Lower leg skin (tissue), 4 donors: ENCODE measurements at places on chromosomes 2 and 18.

GRCh38 chr2:9819551-9819950, 23.7 kb upstream of the TAF1B start:
- DNase-seq: peak; percentile 83

GRCh38 chr18:79428287-79428686, 32.6 kb downstream of the NFATC1 start:
- no peak for DNase-seq

DNA sequence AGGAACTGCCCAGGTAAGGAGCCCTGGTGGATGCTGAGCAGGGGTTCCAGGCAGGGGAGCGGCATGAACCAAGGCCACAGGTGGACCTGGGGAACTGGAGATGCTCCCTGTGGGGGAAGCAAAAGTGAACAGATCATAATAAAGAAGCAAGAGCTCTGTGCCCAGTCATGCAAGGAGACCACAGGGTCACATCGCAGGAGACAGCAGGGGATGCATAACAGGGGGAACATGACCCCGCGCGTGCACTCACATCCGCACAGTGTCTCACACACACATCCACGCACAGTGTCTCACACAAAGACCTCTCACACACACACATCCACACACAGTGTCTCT, 473.3 kb upstream of the HS6ST1 start:
- no peak for DNase-seq

- no peak for DNase-seq
These were observed 911.2 kb upstream of the PIK3C3 start for GRCh38 chr18:41043876-41044275.

GRCh38 chr2:108125581-108125980, 114.2 kb upstream of the SULT1C3 start:
- no peak for DNase-seq

DNA sequence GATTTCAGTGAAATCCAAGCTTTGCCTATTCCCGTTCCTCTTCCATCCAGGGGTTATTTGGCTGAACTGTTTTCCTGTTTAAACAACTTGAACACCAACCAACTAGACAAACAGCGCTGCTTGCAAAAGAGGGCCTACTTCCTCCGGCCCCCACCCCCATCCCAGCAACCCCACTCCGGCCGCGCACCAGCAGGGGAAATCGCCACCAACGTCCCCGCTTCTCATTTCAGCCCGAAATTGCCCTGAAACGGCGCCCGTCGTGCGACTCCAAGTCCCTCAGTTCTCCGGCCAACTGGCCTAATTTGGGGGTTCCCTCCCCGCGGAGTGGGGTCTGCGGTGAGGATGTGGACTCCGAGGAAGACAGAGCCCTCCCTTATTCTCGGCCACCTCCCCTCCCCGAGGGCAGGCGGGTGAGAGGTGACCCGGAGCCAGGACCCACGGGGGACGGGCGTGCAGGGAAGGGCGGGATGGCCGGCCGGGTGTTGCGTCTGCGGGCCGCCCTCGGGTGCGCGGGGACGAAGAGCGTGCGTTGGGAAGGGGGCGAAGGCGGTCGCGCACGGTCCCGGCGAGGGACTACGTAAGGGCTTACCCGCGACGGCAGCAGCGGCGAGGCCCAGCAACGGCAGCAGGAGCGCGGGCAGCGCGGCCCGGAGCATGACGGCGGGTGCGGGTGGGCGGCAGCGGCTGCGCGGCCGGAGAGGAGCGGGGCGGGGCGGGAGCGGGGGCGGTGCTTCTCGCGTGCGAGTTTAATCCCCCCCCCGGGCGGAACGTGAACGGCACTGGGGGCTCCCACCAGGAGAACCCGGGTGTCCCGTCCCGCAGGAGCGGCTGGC, at the start of gene CD302:
CD302 (minus strand) TSS at position 666 of the 833 bp plus-strand sequence; CDS start at position 656, 10 bp downstream.
- DNase-seq: peak; percentile 40

GRCh38 chr2:161243312-161243711, 64.9 kb upstream of the PSMD14 start:
- DNase-seq: no peak

GRCh38 chr2:141899740-141900139, 231.1 kb downstream of the LRP1B start:
- no peak for DNase-seq

GRCh38 chr2:152395103-152395502, 60.1 kb downstream of the FMNL2 start:
- no peak for DNase-seq

DNA sequence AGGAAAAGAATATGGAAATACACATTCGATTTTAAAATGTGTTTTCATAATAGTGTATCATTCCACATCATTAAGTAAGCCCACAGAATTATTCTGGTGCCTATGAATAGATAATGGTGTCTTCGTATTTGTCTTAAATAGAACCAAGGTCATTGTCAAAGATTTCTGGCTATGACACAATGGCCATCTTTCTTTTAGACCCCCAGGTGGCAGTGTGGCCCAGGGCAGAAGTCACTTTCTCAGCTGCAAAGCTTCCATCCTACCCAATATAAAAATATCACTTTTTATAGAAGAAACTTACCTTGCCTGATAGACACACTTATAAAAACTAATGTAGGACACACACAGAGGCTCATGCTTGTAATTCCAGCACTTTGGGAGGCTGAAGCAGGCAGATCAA, 57.5 kb downstream of the ZRANB3 start:
- no peak for DNase-seq
